ENCODE measurements at places on chromosomes 4 and X.
A peak's percentile ranks its signal among the peaks of the same experiment; 100 is the strongest.

- no peak for DNase-seq
These were observed 102.0 kb upstream of the MAPK10 start for GRCh38 chr4:86461849-86462248.

DNA sequence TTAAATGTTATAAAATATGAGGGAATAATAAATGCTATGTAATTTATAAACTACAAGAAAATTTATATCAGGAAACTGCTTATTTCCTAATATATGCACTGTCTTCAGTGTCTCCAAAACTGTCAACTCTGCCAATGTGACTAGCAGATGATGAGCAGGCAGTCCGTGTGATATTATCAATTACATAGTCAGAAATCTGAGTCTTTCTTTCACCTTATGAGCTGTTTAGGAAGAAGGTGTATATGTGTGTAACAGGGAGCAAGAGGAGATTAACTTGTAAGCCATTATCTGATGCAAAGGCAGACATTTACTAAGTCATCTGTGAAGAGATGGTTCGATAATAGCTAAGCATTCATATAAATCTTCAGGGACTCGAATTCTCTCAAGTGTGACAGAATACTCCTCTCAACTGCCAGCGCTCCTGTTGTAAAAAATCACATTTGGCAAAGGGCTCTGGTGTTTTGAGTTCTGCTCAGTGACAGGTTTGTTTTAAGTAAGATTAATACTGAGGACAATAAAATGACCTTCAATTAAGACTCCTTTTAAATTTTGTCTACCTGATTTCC lies 79.7 kb downstream of the SNCA start:
- DNase-seq: no peak

GRCh38 chrX:17082831-17083230 lies 136.4 kb downstream of the REPS2 start:
- DNase-seq: peak; percentile 53

DNA sequence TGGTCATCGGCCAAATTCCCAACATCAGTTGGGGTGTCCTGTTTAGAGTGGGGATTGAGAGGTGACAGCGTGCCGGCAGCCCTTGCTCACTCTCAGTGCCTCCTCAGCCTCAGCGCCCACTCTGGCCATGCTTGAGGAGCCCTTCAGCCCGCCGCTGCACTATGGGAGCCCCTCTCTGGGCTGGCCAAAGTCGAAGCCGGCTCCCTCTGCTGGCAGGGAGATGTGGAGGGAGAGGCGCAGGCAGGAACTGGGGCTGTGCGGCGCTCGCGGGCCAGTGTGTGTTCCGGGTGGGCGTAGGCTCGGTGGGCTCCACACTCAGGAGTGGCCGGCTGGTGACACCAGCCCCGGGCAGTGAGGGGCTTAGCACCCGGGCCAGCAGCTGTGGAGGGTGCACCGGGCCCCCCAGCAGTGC lies 7.1 kb upstream of the CENPU start:
- DNase-seq: no peak

DNA sequence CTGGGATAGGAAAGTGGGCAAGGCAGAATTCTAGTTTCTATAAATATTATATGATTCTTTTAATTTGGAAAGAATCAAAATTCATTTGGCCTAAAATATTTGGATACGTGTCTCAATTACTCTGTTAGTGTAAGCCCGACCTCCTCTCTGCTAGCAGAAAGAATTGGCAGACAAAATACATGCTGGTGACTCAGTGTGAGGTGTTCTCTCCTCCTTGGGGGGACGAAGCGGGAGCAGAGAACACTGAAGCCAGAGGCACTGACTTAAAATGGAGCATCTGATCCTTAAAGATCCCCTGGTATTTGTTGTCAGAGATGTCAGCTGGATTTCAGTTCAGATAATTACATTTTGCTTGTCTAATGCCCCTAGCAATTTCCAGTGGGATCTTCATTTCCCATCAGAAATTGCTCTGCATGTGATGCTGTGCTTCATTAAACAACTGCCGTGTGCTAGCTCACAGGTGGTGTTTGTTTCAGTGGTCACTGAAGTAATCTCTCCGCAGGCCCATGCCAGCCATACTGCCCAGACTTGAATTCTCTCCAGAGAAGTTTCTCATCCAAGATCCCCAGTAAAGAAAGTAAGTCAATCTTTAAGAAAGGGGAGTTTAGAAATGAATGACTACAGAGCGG lies 188.7 kb upstream of the TLL1 start:
- no peak for DNase-seq

DNA sequence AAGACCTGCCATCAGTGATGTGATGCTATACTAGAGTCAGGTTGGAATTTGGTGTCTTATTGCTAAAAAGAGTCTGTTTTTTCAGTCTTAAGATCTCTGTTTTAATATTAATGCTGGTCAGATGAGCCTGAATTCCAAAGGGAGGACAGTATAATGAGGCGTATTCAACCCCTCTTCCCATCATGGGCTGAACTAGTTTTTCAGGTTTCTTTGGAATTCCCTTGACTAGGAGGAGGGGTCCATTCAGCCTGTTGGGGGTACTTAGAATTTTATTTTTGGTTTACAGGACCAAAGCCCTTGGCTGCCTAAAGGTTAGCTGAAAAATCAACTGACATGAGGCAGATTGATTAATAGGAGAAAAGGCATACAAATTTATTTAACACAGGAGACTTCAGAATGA lies 24.1 kb upstream of the PI4K2B start:
- DNase-seq: no peak

GRCh38 chr4:23889814-23890341 lies at the start of gene PPARGC1A:
PPARGC1A (minus strand) TSS chr4:23890047; CDS start chr4:23889957, 90 bp downstream.
- no peak for DNase-seq

GRCh38 chrX:31227250-31227649 lies 155.4 kb upstream of the FTHL17 start:
- no peak for DNase-seq

All from hematopoietic multipotent progenitor cell treated with erythropoietin and hydrocortisone succinate and interleukin-3 and kit ligand, for 17 days (in vitro differentiated cells).